Stimulated activated CD4-positive, alpha-beta T cell treated with anti-CD3 and anti-CD28 coated beads, Interleukin-4, amount 100 ng/mL, for 1 hour (primary cell): ENCODE measurements at places on chromosomes 16 and 17.

- DNase-seq, result no peak
These were observed 11.2 kb downstream of the PIEZO1 start for GRCh38 chr16:88773812-88774291.

DNA sequence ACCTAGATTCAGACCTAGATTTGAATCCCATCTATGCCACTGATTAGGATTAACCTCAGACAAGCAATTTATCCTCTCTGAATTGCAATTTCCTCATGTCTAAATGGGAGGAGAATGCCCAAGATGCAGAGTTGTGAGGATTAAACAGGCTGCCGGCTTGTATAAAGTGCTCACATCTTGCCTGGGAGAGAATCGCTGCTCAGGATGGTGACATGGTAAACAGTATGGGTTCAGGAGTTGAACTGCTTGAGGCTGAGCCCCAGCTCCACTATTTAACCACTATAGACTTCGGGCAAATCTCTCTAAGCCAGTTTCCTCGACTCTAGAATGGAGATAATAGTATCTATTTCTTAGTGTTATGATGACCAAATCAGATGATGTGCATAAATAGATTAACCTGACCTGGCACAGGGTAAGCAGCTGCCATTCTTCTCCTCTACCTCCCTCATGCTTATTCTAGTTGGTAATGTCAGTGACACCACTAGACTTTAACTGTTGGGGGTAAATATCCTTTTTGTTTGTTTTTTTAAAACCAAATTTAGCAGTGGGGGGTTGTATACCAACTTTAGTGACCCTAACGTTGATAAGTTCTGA, 732 bp upstream of the RPL27 start:
- no peak for DNase-seq

DNA sequence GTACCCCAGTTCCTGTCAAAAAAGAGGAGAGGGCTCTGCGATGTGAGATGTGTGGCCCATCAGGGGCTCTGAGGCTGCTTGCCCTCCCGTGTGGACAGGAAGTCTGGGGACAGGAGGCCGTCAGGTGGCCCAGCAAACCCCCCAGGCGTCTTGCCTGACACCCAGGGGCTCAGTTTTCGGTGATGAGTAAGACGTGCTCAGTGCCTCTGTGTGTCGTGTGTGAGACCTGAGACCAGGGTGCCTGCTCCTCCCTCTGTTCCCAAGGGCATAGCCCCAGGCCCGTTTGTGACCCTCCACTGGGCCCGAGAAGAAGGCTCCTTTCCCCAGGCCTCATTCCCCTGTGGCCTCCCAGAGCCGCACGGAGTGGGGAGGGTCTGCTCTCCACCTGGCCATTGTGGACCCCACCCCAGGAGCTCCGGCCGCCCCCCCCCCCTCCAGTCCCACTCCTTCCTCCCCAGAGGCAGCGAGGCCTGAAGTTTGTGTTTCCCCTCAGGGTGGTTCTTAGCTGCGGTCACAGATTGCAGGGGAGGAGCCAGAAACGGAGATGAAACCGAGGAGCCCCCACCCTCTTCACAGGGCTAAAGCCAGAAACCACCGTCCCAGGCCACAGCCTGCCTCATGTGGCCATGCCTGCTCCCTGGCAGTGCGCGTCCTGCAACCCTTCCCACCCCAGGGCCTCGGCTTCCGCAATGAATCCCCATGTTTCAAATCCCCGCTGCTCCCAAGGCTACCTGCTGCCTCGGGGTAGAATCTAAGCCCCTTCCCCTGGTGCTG, 4.9 kb upstream of the ACTG1 start:
- peak; percentile 2 for DNase-seq

- no peak for DNase-seq
These were observed 33.4 kb downstream of the SNX29 start for GRCh38 chr16:12009922-12010321.

DNA sequence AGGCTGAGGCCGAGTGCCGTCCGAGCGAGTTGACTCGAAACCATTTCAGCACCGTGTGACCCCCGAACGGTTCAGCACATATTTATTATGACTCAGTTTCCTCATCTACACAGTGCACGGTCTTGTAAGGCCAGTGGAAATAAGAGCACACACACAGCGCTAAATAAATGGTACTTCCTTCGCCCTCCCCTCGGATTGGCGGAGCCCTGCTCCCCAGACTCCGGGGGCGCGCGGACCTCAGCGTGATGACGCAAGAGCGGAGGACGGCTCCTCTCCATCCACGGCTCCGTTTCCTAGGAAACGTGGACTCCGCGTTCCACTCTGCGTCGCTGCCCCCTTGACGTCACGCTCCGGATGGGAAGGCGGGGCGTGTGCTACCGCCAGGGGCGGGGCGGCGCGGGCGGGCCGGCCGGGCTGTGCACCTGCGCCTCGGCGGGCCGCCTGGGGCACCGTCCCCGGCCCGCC, at the start of gene PARD6A:
TSS of gene PARD6A (plus strand) at position 397 of the 465 bp plus-strand sequence. CDS start 79 bp downstream, outside the sequence.
- peak; percentile 92 for DNase-seq

DNA sequence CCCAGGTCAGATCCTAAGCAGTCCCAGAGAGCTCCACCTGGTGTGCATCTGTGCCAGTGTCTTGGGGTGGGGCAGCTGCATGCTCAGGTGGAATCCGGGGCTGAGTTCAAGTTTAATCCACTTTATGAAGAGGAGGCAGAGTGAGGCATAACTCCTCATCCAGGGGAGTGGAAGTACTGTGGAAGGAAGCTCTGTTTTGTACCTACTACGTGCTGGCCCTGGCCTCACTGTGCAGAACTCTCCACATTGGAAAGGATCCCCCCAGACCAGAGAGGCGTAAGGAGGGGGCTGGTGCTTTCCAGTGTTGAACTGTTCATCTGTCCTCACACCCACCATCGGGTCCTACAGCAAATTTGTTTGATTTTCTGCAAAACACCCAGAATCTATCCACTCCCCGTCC, 78.0 kb downstream of the ABCC6 start:
- no peak for DNase-seq

GRCh38 chr16:19858340-19859018, 26.2 kb downstream of the GPRC5B start:
- no peak for DNase-seq

- no peak for DNase-seq
These were observed 57.7 kb downstream of the HSD17B2 start for GRCh38 chr16:82092711-82093110.
